Lower lobe of right lung (tissue), 2 donors: ENCODE measurements at places on chromosomes 11 and 22. TPM values are rescaled to one million over a fixed set of nuclear protein-coding genes. Genes with fewer than 3 reads are reported as not detected.

Gene MPPED2
- total RNA-seq, result 1.5 TPM

Gene MGAT3
- 41.5 TPM for total RNA-seq

Gene CDON
- 18.5 TPM for total RNA-seq

Gene MYO7A
- 5.5 TPM for total RNA-seq

Gene ZNF202
- total RNA-seq, result 10.6 TPM

Gene HTR3B
- total RNA-seq, result not detected

Gene MAPK8IP2
- total RNA-seq, result 1.7 TPM

Gene APOL5
- total RNA-seq, result not detected

Gene SLC22A12
- total RNA-seq, result not detected

Gene FGF3
- total RNA-seq, result not detected

DNA sequence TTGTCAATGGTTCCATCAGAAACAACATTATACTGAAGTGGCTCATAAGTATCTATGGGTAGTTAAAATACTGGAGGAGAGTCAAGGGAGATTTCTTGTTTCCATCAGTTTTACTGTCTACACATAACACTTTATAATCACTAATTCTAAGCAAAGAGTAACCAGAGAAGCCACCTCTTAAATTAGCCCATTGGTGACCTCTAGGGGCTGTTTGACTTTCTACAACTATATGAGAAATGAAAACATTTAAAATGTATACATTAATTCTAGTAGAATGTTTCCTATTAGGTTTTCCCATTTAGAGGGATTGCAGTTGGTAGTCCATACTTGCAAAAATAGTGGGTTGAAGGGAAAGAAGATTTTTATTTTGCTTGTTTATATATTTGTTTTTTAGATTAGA, 504.3 kb downstream of the FAM181B start:
- H3K27ac ChIP-seq, result no peak overlapping the region
- H3K4me3 ChIP-seq, result no peak overlapping the region
- no peaks in the 10 kb centered on the region for H3K4me1 ChIP-seq
- no peaks in the 10 kb centered on the region for H3K27me3 ChIP-seq
- no peak for DNase-seq

DNA sequence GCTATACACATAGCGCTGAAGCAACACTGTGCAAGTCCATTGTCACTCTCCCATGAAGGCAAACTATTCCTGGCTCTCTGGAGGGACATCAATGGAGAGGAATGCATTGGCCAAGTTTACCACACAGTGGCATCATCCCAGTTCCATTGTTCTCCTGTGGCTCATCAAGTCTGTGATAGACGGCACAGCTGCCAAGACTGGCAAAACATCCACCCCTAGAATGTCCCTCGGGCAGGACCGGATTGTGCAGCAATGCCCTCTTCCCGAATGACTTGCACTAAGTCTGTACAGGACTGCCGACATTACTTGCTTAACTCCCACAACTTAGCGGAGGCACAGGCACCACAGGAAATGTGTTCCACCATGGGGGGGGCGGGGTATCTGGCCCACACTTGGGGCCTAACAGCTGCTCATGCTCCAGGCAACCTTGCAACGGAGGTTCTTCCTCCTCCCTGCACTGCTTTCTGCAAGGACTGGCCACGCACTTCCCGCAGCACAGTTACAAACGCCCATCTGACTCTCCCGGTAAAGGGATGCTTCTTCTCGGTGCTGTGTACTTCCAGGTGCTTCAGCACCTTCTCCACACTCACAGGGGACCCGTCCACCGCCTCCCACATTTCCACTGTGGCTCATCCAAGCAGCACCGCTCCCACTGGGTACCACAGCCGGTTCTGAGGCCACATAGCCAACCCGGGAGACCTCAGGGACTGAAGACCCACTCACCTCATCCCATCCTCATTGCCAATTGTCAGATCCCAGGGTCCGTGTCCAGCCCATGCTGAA, 1309.6 kb upstream of the RAG2 start:
- no peaks in the 10 kb centered on the region for H3K27me3 ChIP-seq
- H3K27ac ChIP-seq, result no peak overlapping the region
- no peak overlapping the region for H3K4me3 ChIP-seq
- DNase-seq, result no peak
- no peaks in the 10 kb centered on the region for H3K36me3 ChIP-seq

DNA sequence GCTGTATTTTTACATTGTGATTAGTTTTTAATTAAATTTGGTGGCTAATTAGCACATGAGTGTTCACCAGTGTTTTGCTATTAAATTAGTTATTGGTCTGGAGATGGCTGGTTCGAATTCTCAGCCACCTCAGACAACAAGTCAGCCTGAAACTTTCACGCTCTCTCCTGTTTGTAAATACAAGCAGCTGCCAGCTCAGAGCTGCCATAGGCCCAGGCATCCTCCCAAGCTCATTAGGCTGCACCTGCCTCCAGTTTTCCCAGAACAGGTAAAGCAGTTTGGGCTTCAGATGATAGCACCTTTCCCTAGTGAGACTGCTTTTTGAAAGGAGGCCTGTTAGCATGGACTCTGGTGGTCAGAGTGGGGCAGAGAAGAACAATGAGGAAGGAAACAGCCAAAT, 156.8 kb downstream of the NAV2 start:
- no peak for DNase-seq
- no peak overlapping the region for H3K4me3 ChIP-seq
- H3K27me3 ChIP-seq, result no peaks in the 10 kb centered on the region
- peaks cover 5% of the 10 kb centered on the region for H3K4me1 ChIP-seq
- no peak overlapping the region for H3K27ac ChIP-seq

GRCh38 chr11:65224930-65225278, 36.9 kb upstream of the POLA2 start:
- DNase-seq, result peak; percentile 76
- H3K27ac ChIP-seq, result no peak overlapping the region
- H3K4me1 ChIP-seq, result peaks cover 24% of the 10 kb centered on the region
- H3K36me3 ChIP-seq, result no peaks in the 10 kb centered on the region

- DNase-seq, result no peak
- no peaks in the 10 kb centered on the region for H3K36me3 ChIP-seq
- H3K27ac ChIP-seq, result no peak overlapping the region
- H3K4me1 ChIP-seq, result no peaks in the 10 kb centered on the region
- no peaks in the 10 kb centered on the region for H3K27me3 ChIP-seq
Observed at GRCh38 chr11:97909614-97910399, 1110.9 kb upstream of the CNTN5 start.

- peaks cover 7% of the 10 kb centered on the region for H3K4me1 ChIP-seq
- peaks cover 17% of the 10 kb centered on the region for H3K36me3 ChIP-seq
- H3K27me3 ChIP-seq, result no peaks in the 10 kb centered on the region
- H3K4me3 ChIP-seq, result no peak overlapping the region
- no peak for DNase-seq
- no peak overlapping the region for H3K27ac ChIP-seq
Observed at GRCh38 chr11:128964463-128964930, 21.8 kb upstream of the TP53AIP1 start.

- peaks cover 52% of the 10 kb centered on the region for H3K36me3 ChIP-seq
- no peak overlapping the region for H3K4me3 ChIP-seq
- DNase-seq, result peak; percentile 28
- no peaks in the 10 kb centered on the region for H3K4me1 ChIP-seq
- no peak overlapping the region for H3K27ac ChIP-seq
Observed at GRCh38 chr22:31604746-31605705, 57.0 kb downstream of the PISD start.

GRCh38 chr22:48950151-48950915, 877.3 kb downstream of the BRD1 start:
- H3K4me1 ChIP-seq, result no peaks in the 10 kb centered on the region
- H3K27ac ChIP-seq, result no peak overlapping the region
- H3K4me3 ChIP-seq, result no peak overlapping the region

DNA sequence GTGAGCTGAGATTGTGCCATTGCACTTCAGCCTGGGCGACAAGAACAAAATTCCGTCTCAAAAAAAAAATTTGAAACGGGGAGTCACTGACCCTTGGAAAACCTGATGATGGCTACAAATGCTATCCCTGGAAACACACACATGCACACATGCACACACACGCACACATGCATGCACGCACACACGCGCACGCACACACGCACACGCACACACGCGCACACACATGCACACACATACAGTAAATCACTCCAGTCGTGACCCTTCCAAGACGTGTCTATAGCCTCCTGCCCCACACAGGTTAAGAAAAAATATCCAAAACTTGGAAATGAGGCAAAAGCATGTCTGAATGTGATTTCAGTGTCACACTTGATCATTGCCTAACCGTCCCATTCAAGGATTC, 6.7 kb upstream of the CPT1A start:
- H3K27ac ChIP-seq, result no peak overlapping the region
- no peaks in the 10 kb centered on the region for H3K27me3 ChIP-seq
- H3K4me1 ChIP-seq, result peaks cover 11% of the 10 kb centered on the region
- no peak for DNase-seq
- no peak overlapping the region for H3K4me3 ChIP-seq

DNA sequence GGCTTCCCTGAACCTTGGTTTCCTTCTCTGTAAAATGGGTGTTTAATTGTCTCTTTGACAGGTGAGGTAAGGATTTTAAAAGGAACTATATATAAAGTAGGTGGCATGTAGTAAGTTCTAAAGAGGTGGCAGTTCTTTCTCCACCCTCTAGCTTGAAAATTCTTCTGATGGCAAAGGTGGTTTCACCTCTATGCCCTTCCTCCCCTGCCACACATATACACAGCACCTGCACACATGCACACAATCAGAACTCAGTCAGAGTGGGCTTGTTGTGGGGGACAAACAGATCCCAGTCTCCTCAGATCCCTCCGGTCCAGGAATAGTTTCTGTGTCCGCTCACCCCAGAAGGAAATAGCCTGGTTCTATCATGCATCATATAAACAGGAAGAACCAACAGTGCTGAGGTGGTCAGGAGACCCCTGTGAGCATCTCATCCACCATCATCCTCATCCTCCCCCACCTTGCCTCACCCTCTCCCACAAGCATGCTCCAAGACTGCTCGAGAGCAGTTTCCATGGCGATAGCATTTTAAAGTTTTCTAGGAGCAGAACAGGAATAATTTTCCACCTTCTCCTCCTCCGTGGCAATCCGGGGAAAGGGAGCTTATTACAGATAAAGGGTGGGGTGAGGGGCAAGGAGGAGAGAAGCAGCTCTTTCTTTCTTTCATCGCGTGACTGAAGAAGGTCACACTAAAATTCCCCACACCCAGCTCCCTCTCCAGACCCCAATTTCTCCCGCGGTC, 123.6 kb downstream of the CHST1 start:
- no peaks in the 10 kb centered on the region for H3K27me3 ChIP-seq
- H3K36me3 ChIP-seq, result no peaks in the 10 kb centered on the region
- H3K4me3 ChIP-seq, result no peak overlapping the region
- DNase-seq, result no peak

DNA sequence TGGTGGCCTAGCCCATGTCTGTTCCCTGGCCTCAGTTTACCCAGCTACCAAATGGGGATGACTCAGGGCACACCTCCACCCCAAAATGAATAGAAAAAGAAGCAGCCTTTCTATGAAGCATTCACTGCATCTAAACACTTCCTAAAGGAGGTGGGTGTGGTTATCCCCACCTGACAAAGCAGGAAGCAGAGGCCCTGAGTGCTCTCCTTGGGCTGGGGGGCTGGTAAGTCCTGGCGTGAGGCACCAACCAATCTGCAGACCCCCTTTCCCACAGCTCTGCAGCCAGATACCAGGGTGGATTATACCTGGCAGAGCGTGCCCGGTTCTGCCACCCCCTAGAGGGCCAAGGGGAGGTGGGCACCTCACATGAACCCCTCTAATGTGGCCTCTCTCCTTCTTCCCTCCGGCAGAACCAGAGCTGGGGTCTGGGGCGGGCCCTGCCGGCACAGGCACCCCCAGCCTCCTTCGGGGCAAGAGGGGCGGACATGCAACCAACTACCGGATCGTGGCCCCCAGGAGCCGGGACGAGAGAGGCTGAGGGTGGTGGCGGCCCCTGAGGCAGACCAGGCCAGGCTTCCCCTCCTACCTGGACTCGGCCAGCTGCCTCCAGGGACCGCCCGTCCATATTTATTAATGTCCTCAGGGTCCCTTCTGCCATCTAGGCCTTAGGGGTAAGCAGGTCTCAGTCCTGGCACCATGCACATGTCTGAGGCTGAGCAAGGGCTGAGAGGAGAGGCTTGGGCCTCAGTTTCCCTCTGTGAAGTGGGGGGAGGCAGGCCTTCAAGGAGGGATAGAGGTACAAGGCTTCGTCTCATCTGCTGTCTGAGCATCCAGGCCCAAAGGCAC, 9.2 kb downstream of the RHBDD3 start:
- H3K27me3 ChIP-seq, result no peaks in the 10 kb centered on the region
- H3K4me3 ChIP-seq, result no peak overlapping the region
- H3K4me1 ChIP-seq, result no peaks in the 10 kb centered on the region
- no peak for DNase-seq
- peaks cover 9% of the 10 kb centered on the region for H3K36me3 ChIP-seq
- no peak overlapping the region for H3K27ac ChIP-seq

DNA sequence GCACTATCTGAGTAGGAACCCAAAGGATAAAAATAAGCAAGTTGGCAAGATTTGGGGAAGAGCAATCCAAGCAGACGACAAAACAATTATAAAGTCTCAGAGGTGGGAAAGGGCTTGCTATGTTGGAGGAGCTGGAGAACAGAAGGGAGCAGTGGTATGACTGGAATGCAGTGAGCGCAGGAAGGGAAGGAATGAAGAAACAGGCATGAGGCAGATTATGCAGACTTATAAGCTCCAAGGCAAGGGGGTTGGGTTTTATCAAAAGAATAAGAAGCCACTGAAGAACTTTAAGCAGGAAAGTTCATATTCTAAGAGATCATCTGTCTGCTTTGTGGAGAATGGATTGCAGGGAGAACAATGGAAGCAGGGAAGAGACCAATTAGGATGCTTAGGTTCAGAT, 31.7 kb downstream of the PGM2L1 start:
- peaks cover 4% of the 10 kb centered on the region for H3K36me3 ChIP-seq
- no peak overlapping the region for H3K27ac ChIP-seq
- no peaks in the 10 kb centered on the region for H3K4me1 ChIP-seq
- H3K4me3 ChIP-seq, result no peak overlapping the region
- no peaks in the 10 kb centered on the region for H3K27me3 ChIP-seq
- no peak for DNase-seq

DNA sequence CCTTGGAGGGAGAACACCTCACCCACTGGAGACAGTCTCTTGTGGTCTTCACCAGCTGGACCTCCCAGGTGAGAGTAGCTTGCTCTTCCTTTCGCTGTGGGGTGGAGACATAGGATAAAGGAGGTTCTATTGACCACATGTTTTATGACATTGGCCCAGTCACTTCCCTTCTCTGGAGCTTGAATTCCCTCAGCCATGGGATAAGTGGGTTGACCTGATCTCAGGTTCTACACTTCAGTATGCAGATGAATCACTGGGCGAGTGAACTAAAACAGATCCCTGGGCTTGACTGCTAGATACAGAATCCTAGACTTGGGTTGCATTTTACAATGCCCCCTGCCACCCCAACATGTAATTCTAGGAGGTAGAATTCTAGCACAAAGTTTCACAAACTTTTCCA, 54.8 kb upstream of the PRSS23 start:
- no peak overlapping the region for H3K27ac ChIP-seq
- no peaks in the 10 kb centered on the region for H3K36me3 ChIP-seq
- no peak for DNase-seq
- no peaks in the 10 kb centered on the region for H3K27me3 ChIP-seq
- H3K4me1 ChIP-seq, result peaks cover 21% of the 10 kb centered on the region
- H3K4me3 ChIP-seq, result no peak overlapping the region

DNA sequence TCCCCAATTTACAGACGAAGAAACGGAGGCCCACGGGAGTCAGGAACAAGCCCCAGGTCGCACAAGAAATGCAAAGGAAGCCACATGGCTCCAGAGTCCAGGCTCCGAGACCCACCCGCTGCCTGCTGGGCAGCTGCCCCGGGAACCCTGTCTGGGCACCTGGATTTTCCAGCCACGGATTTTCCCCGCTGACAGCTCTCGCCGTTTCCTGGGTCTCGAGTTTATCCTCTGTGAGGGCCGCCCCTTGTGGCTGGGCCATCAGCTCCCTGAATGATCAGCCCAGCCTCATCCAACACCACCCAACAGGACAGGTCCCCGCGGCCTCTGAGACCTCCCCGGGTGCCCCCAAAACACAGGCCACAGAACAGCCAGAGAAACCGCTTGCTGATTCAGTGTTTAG, 189.7 kb downstream of the BRD1 start:
- no peak overlapping the region for H3K27ac ChIP-seq
- H3K4me1 ChIP-seq, result peaks cover 12% of the 10 kb centered on the region
- no peaks in the 10 kb centered on the region for H3K27me3 ChIP-seq
- H3K4me3 ChIP-seq, result no peak overlapping the region
